ENCODE measurements at places on chromosomes 6 and 20. TPM values are rescaled to one million over a fixed set of nuclear protein-coding genes. Genes with fewer than 3 reads are reported as not detected.

Gene MLIP
- total RNA-seq = not detected

Gene MAP3K4
- 46.2 TPM for total RNA-seq

Gene SLC22A23
- 0.78 TPM for total RNA-seq

Gene HLA-DRB1
- total RNA-seq = 26.1 TPM

Gene OLIG3
- total RNA-seq = 0.26 TPM

Gene BMP6
- total RNA-seq = not detected

Gene FAM8A1
- total RNA-seq = 5.1 TPM

Gene MRPL14
- total RNA-seq = 48.7 TPM

Gene ZSCAN26
- total RNA-seq = 5.6 TPM

Gene PAX1
- total RNA-seq = not detected

Gene DBNDD2
- total RNA-seq = 12.6 TPM

Gene C6orf132
- total RNA-seq = 0.15 TPM

Gene HTR1B
- not detected for total RNA-seq

Gene RAB22A
- 17.6 TPM for total RNA-seq

Gene EZR
- 296 TPM for total RNA-seq

Gene TBX18
- total RNA-seq = not detected

Gene BTNL2
- not detected for total RNA-seq

Gene GFRAL
- not detected for total RNA-seq

Gene MYL9
- not detected for total RNA-seq

Gene NUS1
- 62.5 TPM for total RNA-seq

Gene ZNF311
- 0.73 TPM for total RNA-seq

Gene ENPP4
- total RNA-seq = 13.2 TPM

Gene TXLNB
- 0.13 TPM for total RNA-seq

Gene MED20
- 21.1 TPM for total RNA-seq

Gene SPDEF
- not detected for total RNA-seq

Gene GPR63
- total RNA-seq = 1.6 TPM

Gene PARD6B
- total RNA-seq = 5.6 TPM

Gene RRP36
- total RNA-seq = 120 TPM

Gene IL17A
- 0.51 TPM for total RNA-seq

Gene GNRH2
- total RNA-seq = 0.42 TPM

Gene ZNF322
- total RNA-seq = 13.7 TPM

Gene TMC2
- total RNA-seq = not detected

Gene FAM83C
- total RNA-seq = not detected

Gene SLC17A2
- not detected for total RNA-seq

Gene RIPOR3
- not detected for total RNA-seq
